ENCODE measurements at places on chromosomes 5 and 9.

DNA sequence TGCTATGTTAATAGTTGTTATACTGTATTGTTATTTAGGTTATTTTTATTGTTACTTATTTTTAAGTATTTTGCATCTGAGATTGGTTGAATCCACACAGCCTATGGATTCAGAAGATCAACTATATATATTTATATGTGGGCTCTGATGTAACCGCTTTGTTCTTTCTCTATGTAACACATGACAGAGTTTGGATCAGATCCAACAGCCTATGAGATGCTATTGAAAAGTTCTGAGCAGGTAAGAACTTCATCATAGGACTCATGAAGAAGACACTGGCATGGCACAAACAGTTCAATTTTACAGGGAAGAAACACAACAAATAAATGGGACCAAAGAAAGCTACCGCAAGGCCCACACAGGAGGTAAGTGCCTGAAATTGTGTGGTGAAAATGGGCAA lies 93.4 kb downstream of the GNAQ start:
- no peak for DNase-seq

- no peak for DNase-seq
Measured at GRCh38 chr9:137836831-137837241, 40.7 kb upstream of the CACNA1B start.

GRCh38 chr9:94912700-94913249 lies 186.3 kb downstream of the AOPEP start:
- DNase-seq = no peak

- no peak for DNase-seq
Measured at GRCh38 chr5:36363744-36364143, 62.0 kb upstream of the RANBP3L start.

DNA sequence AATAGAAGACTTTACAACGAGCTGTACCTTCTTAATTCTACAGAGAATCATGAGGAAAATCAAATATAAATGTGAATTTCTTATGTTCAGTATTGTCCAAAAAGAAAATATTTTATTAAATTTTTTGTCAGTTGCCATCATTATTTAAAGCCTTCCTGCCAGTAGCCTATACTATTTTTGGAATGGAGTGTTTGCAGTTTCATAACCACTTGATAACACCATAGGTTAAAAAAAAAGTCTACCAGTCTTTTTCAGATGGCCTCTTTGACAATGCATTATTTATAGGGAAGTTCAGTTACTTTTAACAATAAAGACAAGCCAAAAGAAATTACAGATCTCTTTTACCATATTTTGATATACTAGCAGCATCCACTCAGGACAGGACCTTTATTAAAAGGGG lies 80.3 kb upstream of the CCDC152 start:
- no peak for DNase-seq

DNA sequence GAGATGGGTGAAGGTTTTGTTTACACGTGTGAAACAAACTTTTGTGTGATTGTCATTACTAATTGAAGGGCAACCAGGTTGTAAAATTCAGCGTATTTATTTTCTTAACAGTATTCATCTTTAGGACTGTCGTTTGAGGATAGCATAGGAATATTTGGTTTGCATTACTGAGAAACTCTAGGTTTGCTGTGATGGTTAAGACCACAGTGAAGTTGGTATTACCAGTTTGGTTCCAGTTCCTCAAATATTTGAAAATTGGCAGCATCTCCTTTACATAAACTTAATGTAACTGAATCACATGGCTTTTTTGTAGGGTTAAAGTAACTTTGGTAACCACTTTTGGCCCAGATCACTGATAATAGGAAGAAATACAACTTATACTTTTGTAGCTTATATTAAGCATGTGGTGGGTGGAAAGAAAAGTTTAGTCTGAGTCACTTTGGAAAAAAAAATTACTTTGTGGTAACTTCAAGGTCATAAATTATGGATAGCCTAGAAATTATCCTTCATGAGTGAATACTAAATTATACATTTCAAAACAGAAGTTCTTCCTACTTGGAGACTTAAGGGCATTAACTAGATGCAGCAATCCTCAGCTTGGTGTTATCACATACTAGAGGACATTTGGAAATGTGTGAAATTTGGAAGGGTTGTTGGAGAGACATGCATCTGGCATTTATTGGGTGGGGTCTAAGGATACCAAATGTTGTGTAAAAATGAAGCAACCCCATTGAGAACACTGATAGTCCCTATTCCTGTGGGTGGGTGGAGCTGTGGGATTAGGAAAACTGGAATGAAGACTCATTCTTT lies 33.9 kb downstream of the G3BP1 start:
- DNase-seq = no peak

- DNase-seq = no peak
Measured at GRCh38 chr5:95621839-95622629, 2.1 kb downstream of the GPR150 start.

DNA sequence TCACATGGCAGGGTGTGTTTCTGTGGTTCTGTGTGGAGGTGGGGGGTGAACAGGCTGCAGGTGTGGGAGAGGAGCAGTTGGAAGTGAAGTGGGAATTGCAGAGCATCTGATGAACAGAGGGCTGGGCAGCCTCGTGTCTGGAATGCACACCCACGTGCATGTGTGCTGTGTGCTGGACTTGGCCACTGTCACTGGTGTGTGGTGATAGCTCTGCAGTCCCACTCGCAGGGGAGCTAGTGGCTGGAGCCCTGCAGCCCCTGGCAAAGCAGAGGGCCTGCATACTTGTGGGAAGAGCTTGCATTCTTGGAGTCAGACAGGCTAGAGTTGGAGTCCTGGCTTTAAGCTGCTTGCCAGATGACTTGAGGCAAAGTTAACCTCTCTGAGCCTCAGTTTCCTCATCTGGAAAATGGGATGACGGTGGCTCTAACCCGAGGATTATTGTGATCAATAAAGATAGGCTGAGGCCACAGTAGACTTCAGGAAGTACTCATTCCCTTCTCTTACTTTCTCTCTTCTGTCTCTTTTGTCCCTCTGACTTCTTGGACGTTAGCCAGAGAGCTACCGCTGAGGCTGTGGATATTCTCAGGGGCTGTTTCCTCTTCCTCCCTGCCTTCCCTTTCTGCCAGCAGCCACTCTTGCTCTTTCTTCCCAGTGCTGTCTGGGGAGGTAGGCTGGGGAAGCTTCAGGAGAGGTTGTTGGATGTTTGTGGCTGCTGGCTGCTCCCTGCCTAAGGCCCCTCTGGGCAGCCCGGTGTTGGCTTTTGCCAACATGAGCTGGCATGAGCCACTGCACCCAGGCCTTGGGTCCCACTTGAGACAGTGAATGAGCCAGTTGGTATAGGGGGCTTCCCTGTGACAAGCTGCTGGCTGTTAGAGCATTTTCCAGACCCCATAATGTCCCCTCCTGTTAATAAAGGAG lies 18.3 kb downstream of the PSAT1 start:
- DNase-seq = no peak

DNA sequence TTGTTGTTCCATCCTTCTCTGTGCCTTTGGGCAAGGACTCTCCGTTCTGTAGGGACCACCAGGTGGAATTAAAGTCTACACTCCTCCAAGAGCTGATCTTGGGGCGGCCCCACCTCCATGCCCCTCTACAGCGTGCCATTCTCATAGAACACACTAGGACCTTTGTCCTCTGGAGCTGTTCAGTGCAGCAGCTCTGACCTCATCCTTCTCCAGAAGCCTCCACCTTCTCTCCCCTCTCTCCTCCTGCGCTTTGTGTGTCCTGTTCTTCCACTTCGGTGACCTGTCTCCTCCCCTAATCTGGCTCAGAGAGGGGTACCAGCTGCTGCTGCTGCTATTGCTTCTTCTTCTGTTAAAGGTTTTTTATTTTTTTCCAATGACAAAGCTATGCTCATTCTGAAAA lies 1.8 kb upstream of the MACROH2A1 start:
- no peak for DNase-seq

All from left ventricle myocardium superior (tissue), 1 donor.